Calu3 (cell line): ENCODE measurements at places on chromosomes 1 and 21. TPM values are rescaled to one million over a fixed set of nuclear protein-coding genes. Genes with fewer than 3 reads are reported as not detected.
A peak's percentile ranks its signal among the peaks of the same experiment; 100 is the strongest.

ZNF648 gene
- 0.17 TPM in 1 of 2 replicates, not detected in the other for total RNA-seq

DNA sequence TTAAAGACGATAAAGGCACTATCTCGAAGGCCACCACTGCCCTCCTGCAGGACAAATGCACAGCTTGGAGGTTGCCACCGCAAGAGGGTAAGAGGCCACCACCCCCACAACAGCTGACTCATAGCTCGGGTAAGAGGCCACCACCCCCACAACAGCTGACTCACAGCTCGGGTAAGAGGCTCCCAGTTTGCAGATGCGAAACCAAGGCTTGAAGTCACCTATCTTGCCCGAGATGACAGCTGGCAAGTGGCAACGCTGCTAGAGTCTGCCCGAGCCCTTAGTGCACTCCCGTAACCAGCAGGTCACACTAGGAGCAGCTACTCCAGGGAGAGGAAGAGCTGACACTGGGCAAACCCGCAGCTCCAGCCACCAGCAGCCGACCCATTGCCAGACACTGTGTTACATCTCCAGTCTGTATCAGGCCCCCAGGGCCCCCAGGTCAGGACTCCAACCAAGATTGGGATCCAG, 17.1 kb upstream of the SPSB1 start:
- DNase-seq = peak; percentile 73

DNA sequence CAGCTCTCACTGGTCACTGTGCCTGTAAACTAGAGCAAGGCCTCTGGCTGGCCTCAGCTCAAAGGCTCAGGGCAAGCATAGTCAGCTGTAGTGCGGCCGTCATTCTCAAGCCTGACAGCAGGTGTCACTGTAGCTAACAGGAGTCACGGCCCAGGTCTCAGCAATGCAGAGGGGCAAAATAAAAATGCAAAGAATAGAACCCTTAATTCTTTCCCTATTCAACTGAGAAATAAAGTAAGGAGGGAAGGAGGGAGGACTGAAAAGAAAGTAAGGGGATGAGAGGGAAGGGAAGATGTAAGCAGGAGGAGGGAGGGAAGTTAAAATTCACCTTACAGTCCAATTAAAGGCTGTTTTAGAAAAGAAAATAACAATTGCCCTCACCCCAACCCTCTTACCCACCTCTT, 106.1 kb downstream of the KIAA0319L start:
- DNase-seq = peak; percentile 80

DNA sequence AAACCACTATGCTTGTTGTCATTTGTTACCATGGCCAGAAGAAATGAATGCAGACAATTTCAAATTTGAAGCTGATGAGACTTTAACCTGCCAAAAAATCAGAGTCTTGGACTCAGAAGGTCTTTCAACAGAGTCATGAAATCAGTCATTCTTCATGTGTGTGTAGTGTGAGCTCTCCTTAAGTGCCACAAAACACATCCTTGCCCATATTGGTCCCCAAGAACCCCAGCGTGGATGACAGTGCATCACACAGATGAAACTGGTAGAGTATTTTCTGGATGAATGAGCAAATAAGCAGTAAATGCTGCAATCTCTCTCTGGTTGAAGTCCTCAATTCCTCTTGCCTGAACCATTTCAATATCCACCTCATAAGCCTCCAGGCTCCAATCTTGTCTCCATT, 28.7 kb upstream of the ETS2 start:
- DNase-seq = no peak

LCE1C gene
- total RNA-seq = not detected in 2 replicates

NRDC gene
- total RNA-seq = 153 and 176 TPM in 2 replicates

SPRR1A gene
- total RNA-seq = not detected in 2 replicates

SPRR2D gene
- total RNA-seq = not detected in 2 replicates

GRCh38 chr1:153608089-153608682, 4.8 kb downstream of the S100A16 start:
- DNase-seq = peak; percentile 83

KCNJ9 gene
- not detected in 2 replicates for total RNA-seq

OR2G6 gene
- not detected in 2 replicates for total RNA-seq

DNA sequence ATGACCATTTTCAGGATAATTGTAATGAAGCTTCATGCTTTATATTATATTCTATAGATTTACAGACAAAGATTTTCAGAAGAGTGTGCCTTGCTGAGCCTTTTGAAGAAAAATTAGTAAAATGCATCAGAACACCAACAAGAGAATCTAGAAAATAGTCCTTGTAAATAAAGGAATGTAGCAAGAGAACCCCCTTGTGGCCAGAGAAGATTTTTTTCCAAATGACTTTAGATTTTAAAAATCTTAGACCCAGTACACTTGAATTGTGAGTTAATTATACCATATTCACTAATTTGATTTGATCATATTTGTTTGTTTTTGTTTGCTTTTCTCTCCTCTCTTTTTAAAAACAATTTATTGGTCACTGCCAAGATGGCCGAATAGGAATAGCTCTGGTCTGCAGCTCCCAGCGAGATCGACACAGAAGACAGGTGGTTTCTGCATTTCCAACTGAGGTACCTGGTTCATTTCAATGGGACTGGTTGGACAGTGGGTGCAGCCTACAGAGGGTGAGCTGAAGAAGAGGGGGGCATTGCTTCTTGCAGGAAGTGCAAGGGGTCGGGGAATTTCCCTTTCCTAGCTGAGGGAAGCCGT, 12.8 kb upstream of the IFI44L start:
- DNase-seq = no peak

GRCh38 chr1:230901671-230902070, 33.4 kb upstream of the C1orf198 start:
- no peak for DNase-seq

GRCh38 chr1:231407547-231408396, 14.3 kb downstream of the EGLN1 start:
- DNase-seq = no peak

- no peak for DNase-seq
Measured at GRCh38 chr1:24309762-24310485, 9.2 kb upstream of the GRHL3 start.

DNA sequence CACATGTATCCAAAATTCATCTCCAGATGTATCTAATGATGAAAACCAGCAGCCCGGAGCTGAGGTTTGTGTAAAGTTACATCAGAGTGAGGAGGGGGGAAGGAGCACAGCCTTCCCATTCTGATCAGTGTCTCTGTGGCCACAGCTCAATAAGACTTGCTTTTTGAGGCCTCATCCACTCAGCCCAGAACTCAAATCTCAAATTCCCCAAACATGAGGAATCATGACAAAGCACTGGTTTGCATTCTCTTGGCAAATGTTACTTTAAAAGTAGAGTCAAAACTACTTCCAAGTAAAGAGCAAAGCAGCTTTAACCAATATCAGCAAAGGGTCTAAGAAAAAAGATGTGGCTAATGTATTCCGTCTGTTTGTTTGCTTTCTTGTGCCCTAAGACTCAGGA, 30.9 kb downstream of the CCN1 start:
- DNase-seq = no peak
